Smooth muscle cell of the brain vasculature (primary cell): ENCODE measurements at places on chromosomes 11 and 22.

DNA sequence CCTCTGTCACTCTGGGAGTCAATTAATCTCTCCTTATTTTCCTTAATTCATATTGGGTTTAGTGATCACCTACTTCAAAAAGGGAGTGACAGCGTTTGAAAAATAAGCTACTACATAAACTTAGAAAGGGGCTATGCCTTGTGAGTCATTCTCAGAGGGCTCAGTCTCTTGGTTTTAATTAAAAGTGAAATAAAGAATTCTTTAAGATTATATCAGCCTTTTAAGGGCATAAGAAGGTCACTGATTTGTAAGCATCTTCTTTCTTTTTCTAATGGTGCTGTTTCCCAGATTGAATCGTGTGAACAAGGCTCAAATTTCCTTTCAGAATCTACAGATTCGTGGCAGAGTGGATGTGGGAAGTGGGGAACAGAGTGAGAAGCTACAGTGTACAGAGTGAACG, 636.2 kb upstream of the CCDC90B start:
- DNase-seq, result no peak

- DNase-seq, result no peak
These were observed 717 bp upstream of the SLC7A4 start for GRCh38 chr22:21032868-21033688.

GRCh38 chr11:126863294-126863997, 137.1 kb downstream of the KIRREL3 start:
- no peak for DNase-seq

DNA sequence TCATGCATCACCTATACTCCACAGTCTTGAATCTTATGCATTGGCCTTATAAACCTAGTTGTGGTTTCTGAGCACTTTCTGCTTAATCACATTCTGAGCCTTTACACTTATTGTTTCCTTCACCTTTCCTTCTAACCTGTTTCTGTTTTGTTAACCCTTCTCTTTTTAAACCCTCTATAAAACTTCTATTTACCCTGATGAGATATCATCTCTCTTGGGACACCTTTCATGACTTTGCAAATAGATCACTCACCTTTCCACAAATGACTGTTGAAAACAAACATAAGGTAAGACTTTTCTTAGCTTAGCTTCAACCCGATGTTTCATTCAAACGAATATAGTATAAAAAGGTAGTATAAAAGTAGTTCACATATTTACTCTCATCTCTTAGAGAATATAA, 483.6 kb downstream of the FAM181B start:
- DNase-seq, result no peak

- no peak for DNase-seq
These were observed 922 bp upstream of the CSNK1E start for GRCh38 chr22:38317995-38318715.

- no peak for DNase-seq
These were observed 130.0 kb upstream of the NTM start for GRCh38 chr11:131240421-131240820.

GRCh38 chr11:103851166-103851651, 185.2 kb upstream of the DDI1 start:
- no peak for DNase-seq

DNA sequence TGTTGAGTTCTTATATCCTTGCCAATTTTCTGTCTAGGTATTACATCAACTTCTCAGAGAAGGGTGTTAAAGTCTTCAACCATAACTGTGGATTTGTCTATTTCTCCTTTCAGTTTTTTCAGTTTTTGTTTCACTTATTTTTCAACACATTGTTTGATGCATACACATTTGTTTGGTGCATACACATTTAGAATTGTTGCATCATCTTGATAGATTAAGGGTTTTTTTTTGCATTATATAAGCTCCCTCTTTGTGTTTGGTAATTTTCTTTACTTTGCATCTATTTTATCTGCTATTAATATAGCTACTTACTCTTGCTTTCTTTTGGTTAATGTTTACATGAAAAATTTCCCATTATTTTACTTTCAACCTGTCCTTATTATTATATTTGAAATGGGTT, 20.8 kb upstream of the TRAF6 start:
- no peak for DNase-seq

- no peak for DNase-seq
These were observed 693 bp downstream of the NFAM1 start for GRCh38 chr22:42431401-42432019.

DNA sequence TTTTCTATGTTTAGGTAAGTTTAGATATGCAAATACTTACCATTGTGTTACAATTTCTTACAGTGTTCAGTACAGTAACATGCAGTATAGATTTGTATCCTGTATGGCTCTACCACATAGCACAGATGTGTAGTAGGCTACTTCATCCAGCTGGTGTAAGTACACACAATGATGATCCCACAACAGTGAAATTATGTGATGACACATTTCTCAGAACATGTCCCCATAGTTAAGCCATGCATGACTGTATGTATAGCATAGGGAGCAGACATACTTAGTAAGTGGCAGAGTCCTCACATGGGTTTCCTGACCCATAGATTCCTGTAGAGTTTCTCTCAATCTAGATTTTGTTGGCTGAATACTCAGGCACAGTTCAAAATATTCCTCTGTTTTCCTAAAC, 26.8 kb upstream of the BARX2 start:
- no peak for DNase-seq

DNA sequence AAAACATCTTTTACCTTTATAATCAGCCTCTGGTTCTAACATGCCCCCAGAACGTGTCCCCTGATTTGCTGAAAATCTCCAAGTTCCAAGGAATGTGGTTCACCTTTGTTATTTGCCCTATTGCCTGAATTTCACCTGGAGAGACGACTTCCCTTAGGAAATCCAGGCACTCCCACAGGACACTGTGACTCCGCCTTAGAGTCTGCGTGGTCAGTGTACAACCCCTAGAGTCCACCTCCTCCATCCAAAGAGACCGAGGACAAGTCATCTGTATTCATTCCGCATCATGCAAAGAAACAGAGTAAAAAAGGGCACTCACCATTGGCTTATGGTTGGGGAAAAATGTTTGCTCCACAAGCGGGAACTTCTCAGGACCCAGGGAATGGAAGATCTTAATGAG, 63.1 kb downstream of the TIMP3 start:
- DNase-seq, result no peak

GRCh38 chr22:31206896-31207687, 5.0 kb upstream of the LIMK2 start:
- DNase-seq, result no peak

DNA sequence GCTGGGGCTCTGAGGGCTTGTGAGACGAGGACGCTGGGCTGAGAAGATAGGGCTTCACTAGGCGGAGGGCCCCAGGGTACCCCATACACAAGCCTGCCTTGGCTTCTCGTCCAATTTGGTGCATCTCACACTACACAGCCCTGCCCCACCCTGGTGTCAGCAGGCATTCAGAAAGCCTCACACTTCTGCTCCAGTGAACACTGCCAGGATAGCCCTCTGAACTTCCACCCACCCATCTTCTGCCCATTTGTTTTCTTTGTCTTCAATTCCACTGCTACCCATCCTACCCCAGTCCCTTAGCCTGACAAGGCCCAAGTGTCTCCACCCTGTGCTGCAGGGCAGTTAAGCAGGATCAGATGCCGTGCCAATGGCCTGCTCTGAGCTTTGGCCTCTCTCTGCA, 1.9 kb upstream of the BUD13 start:
- no peak for DNase-seq

DNA sequence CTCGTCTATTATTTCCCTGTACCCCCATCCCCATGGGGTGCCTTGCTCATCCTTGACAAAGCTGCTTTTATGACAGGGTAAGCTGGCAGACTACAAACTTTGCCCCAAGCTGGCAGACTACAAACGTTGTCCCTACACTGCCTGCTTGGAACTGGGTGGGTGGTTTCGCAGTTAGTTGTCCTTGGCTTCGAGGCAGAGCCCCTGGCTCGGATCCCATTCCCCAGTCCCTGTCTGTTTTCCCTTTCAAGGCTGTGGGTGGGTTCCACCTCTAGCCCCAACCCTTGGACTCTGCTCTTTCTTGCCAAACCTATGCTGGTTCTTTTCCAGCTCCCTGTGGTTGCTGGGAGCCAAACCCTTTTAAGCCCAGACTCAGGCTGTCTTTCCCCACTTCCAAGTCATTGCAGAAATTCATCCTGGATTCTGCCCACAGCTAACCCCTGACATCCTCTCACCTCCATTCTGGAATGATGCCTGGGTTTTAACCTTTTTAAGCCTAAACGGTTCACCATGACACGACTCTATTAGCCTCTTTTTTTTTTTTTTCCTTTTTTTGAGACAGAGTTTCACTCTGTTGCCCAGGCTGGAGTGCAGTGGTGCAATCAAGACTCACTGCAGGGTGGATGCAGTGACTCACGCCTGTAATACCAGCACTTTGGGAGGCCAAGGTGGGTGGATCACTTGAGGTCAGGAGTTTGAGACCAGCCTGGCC, 9.2 kb upstream of the RBM14 start:
- DNase-seq, result peak; percentile 83

- no peak for DNase-seq
These were observed 45.7 kb upstream of the CD5 start for GRCh38 chr11:61056571-61056970.

- no peak for DNase-seq
These were observed 2.3 kb upstream of the ALKBH8 start for GRCh38 chr11:107567739-107568335.

DNA sequence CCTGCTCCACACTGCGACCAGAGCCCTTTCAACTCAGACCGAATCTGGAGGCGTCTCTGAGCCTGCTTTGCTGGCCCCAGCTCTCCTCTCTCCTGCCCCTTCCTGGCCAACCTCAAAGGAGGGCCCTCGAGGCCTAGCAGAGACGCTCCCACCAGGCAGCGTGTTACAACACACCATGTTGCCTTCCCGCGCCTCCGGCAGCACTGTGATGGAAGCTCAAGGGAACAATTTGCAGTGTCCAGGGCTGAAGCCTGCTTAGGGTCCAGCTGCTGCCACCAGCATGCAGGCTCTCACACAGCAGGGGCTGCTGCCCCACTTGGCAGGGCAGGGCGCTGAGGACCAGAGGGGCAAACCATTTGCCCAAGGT, 18.4 kb downstream of the LINC01488 start:
- DNase-seq, result no peak

DNA sequence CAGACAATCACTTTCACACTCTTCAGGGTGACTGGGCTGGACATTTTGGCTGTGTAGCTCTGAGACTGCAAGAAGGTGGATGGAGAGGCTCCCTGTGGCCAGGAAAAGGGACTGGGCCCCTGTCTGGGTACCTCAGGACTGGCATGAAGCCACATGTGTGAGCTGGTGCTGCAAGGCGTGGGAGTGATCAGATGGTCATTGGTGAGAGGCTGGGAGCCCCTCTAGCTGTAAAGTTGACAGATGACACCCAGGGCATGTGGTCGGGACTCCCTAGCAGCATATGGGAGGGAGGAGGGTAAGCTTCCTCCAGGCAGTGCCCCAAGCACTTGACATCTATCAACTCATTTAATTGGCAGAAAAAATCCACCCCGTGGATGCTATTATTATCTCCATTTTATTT, 18.9 kb upstream of the CABP2 start:
- no peak for DNase-seq

DNA sequence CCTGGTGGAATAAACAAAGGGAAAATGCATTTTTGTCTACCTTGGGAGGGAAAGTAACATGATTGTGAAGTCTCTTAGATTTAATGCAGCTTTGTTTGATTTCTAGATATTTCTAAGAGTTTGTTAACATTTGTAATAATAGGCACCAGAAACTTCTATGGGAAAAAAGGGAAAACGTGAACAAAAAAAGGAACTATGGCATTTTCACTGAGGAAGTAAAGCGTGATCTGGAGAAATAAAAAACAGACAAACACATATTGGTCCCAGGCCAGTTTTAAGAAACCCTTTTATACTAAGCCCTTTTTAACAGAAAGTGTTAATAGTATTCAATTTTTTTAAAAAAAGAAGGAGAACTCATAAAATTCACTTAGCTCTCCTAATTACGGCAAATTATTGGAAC, 6.9 kb upstream of the MS4A7 start:
- DNase-seq, result no peak

DNA sequence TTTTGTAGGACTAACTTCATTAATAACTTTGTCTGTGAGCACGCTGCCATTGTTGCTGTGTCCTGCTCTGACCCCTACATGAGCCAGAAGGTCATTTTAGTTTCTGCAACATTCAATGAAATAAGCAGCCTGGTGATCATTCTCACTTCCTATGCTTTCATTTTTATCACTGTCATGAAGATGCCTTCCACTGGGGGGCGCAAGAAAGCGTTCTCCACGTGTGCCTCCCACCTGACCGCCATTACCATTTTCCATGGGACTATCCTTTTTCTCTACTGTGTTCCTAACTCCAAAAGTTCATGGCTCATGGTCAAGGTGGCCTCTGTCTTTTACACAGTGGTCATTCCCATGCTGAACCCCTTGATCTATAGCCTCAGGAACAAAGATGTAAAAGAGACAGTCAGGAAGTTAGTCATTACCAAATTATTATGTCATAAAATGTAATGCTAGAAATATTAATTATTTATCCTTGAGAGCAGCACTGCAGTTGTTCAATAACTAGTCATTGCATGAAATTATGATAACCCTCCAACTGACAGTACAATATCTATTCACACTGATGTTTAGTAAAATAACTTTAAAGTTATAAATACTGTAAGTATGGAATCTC, 46.4 kb upstream of the OR5D13 start:
- DNase-seq, result no peak

DNA sequence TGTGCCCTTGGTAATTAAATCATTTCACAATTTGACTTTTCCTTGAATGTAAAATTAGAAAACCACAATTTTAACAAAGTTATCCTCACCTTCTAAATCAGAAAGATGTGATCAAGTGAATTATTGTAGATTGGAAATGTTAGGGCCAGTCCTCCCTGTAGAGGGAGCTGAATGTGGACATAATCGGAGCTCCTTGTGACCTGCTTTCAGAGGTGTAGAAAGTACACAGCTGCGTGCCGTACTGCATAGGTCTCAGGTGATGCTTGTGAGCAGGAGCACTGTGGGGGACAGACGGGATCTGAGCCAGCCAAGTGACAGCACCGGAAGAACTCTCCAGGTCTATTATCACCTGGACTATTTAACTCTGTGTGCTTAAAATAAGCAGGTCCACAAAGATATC, 338.0 kb downstream of the AASDHPPT start:
- DNase-seq, result no peak

- no peak for DNase-seq
These were observed 110.5 kb downstream of the NAT10 start for GRCh38 chr11:34215806-34216453.

DNA sequence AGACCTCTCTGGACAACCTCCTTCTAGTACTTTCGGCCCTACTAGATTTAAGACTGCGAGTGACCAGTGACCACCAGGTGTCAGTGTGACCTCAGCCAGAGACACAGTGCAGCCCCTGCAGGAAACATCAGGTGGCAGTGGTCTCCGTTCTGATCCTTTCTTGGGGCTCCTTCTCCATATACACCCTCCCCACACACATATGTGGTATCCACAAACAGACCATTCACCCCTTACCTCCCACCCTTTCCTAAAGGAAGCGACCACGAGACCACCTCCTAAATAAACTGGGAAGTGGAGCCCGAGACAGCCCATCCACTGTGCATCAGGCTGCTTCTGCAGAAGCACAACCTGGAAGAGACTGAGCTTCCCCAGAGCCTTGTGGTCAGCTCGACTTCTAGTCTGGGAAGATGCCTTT, 38.5 kb upstream of the CYP2D6 start:
- DNase-seq, result peak; percentile 51
